NCI-H69 (cell line): ENCODE measurements at places on chromosomes 16 and 17.

DNA sequence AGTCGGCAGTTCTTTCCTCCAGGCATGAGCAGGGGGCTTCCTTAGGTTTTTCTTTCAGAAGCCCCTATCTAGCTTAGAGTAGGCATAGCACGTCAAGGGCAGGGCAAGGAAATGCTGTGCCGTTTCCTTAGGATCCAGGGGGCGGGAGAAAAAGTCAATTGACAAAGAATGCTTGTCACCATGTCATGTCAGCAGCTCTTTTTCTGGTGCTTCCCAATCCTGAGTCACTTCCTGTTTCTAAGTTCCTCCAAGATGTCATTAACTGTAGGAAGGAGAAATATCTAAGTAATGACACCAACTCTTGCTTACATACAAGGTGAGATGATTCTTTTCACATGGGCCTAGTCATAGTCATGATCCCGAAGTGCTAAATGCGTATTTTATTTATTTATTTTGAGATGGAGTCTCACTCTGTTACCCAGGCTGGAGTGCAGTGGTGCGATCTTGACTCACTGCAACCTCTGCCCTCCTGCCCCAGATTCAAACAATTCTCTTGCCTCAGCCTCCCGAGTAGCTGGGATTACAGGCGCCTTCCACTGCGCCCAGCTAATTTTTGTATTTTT, 35.2 kb downstream of the GJC1 start:
- peak; percentile 51 for DNase-seq

DNA sequence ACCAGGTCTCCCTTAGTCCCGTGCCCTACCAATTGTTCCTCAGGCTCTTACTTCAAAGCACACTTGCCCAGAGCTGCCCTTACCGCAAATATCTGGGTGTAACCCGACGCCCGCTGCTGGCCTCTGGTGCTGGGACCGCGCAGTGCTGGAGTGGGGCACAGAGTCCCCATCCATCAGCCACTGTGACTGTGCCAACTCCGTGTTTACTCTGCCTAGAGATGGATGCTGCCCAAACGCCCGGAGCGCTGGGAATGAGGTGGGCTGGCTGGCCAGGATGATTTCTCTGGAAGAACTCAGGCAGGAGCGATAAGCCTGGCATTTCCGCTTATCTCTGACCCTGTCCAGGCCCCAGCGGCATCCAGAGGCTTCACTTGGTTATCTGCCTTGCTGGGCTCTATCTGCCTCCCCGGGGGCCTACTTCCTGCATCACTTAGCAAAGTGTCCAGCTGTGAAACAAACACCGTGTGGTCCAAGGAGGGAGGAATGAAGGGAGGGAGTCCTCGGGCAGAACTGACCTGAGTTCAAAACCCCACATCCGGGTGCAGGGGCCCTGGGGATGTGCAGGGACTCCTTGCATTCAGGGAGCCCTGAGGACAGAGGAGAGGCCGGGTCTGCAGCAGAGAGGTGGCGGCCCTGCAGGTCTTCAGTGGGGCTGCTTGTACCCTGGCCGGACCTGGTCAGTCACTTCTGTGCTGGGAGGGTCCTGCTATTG, 9.4 kb upstream of the MYLK3 start:
- DNase-seq = peak; percentile 78

- DNase-seq = no peak
These were observed 30.2 kb downstream of the SALL1 start for GRCh38 chr16:51120730-51121347.

DNA sequence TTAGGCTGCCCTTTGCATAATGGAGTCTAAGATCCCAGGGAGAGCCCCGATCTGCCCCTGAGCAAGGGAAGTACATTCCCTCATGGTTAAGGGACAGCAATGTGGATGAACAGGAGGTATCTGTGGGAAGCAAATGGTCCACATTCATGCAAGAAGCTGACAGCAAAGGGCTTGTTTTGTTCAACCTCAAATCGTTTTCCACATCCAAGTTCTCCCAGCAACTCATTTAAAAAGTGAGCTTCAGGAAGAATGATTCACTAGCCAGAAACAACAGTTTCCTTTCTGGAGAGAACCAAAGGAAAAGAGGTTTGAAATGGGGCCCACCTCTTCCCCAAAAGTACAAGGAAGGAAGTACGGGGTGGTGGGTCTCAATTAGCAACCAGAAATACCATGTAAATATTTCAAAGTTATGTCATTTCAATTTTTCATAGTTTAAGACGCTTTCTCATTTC, 9.4 kb downstream of the HSPB9 start:
- DNase-seq = no peak

- no peak for DNase-seq
These were observed 399.5 kb upstream of the TNRC6C start for GRCh38 chr17:77558846-77559626.

- DNase-seq = no peak
These were observed 364.1 kb upstream of the ASIC2 start for GRCh38 chr17:33657181-33657580.

GRCh38 chr17:17971431-17972125, 622 bp downstream of the TOM1L2 start:
- DNase-seq = peak; percentile 31

GRCh38 chr16:17780181-17780580, 309.4 kb upstream of the XYLT1 start:
- DNase-seq = no peak

- DNase-seq = no peak
These were observed 45.9 kb upstream of the MED13 start for GRCh38 chr17:62110923-62111484.

DNA sequence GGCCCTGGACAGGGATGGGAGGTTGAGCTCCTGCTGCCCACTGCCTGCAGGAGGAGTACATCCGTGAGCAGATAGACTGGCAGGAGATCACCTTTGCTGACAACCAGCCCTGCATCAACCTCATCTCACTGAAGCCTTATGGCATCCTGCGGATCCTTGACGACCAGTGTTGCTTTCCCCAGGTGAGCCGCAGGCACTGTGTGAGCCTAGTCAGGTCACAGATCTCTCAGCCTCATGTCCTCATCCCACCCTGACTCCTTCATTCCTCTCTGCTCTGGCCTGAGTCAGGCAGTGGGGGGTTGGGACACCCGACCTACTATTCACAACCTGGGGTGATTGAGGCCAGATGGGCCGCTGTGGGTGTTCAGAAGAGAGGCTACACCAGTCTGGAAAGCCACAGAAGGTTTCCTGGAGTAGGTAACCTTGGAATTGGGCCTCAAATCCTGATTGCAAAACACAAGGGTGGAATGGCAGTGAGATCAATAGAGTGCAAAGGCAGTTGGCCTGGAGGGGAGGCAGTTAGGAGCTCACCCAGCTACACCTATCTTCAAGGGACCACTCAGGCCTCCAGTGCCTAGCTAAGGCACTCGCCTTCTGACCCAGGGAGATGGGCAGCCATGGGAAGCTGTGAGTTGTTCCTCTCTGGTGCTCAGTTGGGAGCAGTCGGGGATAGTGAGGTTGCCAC, 29.7 kb downstream of the MYO15A start:
- DNase-seq = no peak

- DNase-seq = no peak
These were observed 2.5 kb upstream of the ZFHX3 start for GRCh38 chr16:73050201-73051099.

- DNase-seq = no peak
These were observed 206.4 kb downstream of the ZFHX3 start for GRCh38 chr16:72841506-72841905.

DNA sequence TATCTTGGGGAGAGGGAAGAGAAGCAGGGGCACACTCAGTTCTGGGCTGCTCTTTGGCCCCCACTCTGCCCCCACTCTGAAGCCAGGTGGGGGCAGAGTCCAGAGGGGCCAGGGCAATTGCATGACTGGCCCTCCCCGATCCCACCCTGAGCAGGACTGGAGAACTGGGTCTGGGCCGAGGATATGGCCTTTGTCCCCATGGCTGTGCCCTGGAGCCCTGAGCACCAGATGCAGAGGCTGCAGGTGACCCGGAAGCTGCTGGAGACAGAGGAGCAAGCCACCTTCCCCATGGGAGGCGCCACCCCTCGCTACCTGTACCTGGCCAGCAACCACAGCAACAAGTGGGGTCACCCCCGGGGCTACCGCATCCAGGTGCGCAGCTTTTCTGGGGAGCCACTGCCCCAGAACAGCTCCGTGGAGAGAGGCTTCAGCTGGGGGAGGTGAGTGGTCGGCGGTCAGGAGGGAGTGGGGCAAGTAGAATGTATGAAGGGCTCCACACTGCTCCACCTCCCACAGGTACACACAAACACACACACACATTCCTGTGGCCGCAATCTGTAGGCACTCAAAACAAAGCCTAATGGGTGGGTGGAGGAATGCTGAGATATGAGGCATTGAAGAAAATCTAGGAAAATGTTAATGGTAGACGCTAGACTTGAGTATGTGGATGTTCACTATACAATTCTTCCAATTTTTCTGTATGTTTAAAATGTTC, 21.4 kb downstream of the AOC3 start:
- no peak for DNase-seq

DNA sequence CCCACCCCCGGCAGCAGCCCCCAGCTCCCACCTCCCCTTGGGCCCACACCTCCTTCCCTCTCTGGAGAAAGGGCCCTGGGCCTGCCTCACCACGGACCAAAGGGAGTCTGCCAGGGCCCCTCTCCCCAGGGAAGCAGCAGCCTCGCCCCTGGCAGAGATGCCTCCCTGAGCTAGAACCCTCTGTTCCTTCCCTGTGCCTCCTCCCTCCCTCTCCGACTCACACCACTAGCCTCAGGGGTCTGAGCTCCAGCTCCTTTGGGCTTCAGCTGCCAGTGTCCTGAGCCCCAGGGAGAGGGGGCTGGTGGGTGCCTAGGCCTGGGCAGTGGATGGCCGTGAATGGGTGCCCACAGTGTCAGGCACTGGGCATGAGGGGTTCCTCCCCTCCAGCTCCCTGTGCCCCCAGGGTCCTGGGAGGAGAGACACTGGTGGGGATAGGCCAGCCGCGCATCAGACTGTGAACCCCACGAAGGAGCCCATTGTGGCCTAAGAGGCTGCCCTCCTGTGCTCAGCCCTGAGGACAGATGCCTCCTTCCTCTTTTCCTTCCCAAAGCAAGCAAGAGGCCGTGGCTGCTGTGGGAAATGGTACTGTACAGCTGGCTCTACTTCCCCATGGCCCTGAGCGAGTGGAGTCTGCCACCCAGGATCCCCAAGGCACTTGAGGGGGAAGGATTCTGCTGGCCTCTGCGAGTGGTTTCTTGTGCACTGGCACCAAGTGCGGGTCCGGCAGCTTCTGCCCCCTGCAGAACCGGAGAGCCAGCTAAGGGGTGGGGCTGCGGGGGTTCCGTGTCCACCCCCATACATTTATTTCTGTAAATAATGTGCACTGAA, 20.7 kb downstream of the MMP15 start:
- no peak for DNase-seq

DNA sequence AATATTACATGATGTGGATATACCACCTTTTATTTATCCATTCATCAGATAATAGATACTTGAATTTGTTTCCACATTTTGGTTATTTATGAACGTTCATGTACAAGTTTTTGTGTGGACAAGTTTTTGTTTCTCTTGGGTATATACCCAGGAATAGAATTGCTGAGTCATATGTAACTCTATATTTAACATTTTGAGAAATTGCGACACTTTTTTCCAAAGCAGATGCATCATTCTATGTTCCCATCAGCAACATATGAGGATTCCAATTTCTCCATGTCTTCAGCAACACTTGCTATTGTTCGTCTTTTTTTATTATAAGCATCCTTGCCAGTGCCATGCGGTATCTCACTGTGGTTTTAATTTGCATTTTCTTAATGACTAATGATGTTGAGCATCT, 93.9 kb downstream of the GSG1L start:
- DNase-seq = no peak

DNA sequence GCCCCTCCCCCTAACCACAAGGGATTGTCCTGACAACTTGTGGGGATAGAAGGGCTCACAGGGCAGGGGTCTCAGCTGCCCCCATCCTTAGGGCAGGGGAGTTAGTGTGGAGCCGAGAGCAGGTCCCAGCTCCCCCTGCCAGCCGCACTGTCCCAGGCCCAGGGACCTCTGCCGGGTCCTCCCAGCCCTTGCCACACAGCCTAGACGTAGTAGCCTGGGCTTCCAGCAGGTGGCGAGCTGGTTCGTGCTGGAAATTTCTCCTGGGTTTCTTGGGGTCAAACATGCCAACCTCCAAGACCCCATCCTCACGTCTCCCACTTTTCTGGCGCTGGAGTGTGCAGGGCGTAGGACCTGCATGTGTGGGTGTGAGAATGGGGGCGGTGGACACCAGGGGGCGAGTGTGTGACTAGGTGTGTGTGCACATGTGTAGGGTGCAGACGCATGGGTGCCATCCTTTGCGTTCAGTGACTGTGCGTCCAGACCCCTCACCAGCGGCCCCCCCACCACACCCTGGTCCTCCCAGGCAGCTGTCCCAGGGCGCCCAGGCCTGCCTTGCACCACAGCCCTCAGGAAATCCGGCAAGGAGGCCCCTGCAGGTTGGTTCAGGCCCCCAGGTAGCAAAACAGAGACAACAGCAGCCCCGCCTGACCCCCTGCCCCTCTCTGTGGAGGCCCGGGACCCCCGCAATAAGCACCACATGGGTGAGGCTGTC, 29.5 kb downstream of the SBK1 start:
- peak; percentile 12 for DNase-seq

DNA sequence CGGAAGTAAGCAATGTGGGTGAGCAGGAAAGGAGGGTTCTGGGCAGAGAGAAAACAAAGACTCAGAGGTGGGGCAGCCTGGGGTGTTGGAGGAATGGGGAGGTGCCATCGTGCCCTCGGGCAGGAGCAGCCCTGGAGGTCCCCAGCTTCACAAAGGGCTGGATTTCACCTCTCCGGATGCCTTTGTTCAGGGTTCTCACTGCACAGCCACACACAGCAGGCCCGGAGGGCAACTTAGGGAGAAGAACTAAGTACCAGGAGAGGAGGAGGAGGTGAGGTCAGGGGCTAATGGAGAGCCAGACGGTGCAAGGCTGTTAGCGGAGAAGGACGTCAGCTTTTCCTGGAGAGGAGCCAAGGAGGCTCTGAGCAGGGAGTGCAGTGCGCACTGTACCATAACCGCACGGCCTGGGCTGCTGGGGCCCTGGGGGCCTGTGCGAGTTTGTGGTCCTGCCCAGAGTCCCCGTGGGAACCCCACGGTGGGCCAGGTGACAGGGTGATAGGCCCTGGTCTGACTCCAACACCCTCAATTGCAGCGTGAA, 9.3 kb downstream of the ARRB2 start:
- peak; percentile 61 for DNase-seq

GRCh38 chr17:27821318-27821717, 21.0 kb upstream of the NOS2 start:
- DNase-seq = no peak

DNA sequence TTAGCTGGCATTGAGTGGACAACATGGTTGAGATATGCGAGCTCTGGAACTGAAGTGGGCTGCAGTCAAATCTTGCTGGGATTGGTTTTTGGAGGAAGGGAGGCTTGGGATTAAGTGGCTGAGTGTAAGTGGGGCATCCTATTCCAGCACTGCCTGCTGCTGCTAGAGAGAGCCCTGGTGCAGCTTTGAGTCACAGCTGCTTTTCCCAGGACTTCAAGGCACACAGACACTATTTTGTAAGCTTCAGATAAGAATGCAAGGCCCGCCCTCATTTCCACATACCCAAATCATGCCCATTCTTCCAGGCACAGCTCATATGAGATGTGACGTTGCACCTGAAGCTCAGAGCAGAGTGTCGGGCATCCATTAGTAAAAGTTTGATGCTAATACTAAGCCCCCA, 10.2 kb upstream of the MAF start:
- DNase-seq = no peak
